ENCODE measurements at places on chromosomes 2 and 18.

GRCh38 chr2:61970807-61971556 lies 65.5 kb downstream of the COMMD1 start:
- no peak for DNase-seq

GRCh38 chr18:24988253-24988840 lies 363.6 kb downstream of the ZNF521 start:
- DNase-seq = no peak

DNA sequence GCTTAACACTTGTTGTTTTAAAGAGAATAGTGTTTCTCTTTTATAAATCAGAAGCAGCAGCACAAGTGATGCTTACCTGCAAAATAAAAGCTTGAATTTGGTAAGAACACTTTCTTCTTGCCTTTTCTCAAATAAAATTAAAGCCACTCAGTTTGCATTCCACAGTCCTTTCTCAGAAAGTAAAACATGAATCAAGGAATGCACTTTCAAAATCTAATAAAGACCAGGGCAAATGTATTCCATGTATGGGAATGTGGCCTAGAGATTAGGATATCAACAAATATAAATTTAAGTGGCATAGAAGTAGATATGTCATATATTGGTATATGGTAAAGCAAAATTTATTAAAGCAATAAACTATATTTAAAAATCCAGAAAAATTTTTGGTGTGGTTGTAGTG lies 352.8 kb downstream of the THSD7B start:
- DNase-seq = no peak

- DNase-seq = peak; percentile 45
These were observed 35.1 kb upstream of the SLC14A1 start for GRCh38 chr18:45688833-45689232.

DNA sequence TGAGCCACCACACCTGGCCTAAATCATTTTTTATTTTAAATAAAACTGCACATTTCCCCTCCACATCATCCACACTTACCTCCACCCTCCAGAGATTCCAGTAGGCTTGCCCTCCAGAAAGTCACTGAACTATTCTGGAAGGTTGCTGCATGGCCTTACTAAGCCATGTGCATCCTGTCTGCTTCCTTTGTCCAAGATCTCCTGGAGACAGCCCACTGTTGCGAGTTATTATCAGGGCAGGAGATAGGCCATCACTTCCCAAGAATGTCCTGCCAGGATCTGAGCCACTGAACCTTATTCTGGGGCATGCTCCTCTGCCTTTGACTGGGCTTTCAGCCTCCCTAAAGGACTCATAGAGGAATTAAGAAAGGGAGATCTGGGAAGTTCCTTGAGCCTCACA lies 26.8 kb downstream of the CCDC68 start:
- DNase-seq = no peak

GRCh38 chr18:47979611-47980200 lies 49.2 kb upstream of the SMAD2 start:
- DNase-seq = no peak

- no peak for DNase-seq
These were observed 674.0 kb downstream of the PLCL1 start for GRCh38 chr2:198478361-198478760.

DNA sequence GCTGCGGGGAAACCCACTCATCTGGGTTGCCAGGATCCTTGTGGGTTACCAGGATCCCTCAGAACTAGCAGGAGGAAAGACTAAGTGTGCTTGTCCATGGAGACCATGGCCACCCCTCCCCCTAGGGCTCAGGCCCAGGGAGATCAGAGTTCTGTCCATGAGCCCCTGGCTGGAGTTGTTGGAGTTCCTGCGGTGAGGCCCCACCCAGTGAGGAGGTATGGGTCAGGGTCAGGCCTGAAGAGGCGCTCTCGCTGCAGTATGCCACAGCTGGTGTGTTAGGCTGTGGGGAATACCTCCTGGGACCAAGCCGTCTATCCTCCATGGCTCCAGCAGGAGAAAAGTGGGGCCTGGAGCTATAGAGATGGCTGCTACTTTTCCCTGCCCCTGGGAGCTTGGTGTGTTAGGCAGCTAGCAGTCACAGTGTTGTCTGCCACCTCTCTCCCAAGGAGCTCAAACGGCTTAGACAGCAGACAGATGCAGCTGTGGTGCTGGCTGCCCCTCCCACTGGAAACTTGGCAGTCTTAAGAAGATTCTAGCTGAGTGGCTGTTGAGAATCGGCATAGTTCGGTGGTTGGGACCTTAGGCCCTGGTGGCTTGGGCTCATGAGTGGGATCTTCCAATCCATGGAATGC lies 240.3 kb upstream of the CELF4 start:
- no peak for DNase-seq

DNA sequence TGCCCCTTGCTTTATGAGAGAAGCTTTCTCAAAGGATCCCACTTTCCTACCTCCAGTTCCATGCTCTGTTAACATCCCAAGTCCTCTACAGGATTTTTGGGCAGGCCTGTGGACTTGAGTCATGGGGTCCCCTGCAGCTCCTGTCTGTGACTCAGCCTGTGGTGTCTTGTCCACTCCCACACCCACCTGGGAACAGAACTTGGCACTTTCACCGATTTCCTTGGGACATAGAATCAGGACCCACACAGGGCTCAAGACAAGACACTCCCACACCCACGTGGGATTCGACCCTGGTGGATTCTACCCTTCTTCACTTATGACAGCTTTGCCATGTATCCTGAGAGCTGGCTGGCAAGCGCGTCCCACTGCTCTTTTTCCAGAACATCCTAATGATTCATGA lies 30.7 kb upstream of the HDAC4 start:
- no peak for DNase-seq

- peak; percentile 50 for DNase-seq
These were observed 31.5 kb downstream of the ACVR1C start for GRCh38 chr2:157596992-157597681.

All from GM10248 (cell line).